ENCODE measurements at places on chromosomes 3 and 15.

DNA sequence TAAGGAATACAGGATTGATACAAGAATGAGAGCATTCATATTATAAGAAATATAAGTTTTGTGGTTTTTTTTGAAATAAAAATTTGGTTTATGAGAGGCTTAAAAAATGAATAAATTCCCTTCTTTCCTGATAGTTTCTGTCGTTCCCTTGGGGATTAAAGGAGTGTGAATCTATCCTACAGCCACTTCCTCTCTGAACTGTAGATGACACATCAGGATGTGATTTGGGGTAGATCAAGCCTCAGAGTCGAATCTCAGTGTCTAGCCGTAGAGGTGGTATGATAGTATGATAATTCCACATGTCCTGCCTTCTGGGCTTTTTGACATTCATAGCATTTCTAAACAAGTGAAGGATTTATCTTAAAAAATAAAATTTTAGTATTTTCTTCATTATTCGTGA is 343.1 kb downstream of the LPP start:
- no peak for DNase-seq

GRCh38 chr15:101351736-101352135 is 56.7 kb upstream of the SNRPA1 start:
- no peak for DNase-seq

- no peak for DNase-seq
These were observed 2.0 kb upstream of the RPUSD2 start for GRCh38 chr15:40567111-40567510.

DNA sequence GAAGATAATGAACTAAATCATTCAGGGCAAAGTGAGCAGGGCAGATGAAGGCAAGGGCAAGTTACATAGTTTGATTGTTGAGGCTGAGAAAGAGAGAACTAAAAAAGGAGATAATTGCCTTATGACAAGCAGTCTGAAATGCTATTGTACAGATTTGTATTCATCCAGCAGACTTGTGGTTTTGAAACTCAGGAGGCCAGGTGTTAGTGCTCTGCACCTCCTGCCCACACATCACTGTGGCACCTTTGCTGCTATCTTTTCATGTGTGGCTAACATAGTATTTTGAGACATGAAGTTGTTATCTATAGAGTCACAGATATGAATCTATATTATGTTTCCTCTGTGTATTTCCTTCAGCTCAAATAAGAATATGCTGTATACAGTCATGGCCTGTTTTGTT is 24.3 kb upstream of the SUCLG2 start:
- DNase-seq = no peak

GRCh38 chr3:107142786-107143575 is 234.3 kb upstream of the CCDC54 start:
- no peak for DNase-seq

- no peak for DNase-seq
These were observed 51.0 kb downstream of the CACNA2D3 start for GRCh38 chr3:54173371-54173770.

DNA sequence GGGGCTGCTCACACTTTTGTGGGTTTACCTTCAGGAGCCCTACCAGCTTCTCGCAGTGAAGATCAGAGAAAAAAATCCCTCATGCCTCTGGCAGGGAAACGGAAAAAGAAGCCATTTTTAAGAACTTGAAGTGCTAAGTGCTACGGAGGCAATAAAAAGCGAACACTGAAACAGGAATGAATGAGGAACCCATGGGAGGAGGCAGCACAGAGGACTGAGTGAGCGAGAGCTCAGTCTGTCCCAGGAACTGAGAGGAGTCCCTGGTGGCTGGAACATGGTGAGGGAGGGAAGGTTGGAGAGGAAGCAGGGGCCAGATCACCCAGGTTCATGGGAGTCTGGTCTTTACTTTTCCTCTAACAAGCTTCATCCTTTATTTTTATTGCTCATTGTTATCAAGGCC is 228.1 kb upstream of the PROK2 start:
- DNase-seq = no peak

- no peak for DNase-seq
These were observed 10.8 kb downstream of the ZWILCH start for GRCh38 chr15:66515901-66516322.

DNA sequence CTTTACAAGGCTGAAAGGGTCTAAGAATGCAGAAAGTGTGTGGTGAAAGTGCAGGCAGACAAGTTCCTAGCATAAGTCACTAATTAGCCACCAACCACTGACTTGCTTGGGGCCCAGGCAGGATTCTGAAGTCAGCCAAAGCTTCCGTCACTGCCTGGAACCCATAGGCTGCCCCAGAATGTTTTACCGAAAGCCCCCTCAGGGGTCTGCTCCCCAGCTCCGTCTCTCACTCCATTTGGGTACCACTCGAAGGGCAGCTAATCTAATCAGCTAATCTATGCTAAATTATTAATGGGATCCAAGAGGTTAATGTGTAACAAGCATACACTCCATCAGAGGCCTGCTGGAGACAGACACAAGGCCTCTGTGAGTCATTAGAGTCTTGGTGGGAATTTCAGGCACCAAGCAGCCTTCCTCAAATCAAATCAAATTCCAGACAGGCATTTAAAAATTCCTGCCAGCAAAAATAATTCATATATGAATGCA is 13.2 kb downstream of the ADAMTS9 start:
- no peak for DNase-seq

GRCh38 chr3:188150982-188151381 is 3.0 kb upstream of the LPP start:
- DNase-seq = no peak

- no peak for DNase-seq
These were observed 199.3 kb upstream of the CMC1 start for GRCh38 chr3:28042095-28042635.

DNA sequence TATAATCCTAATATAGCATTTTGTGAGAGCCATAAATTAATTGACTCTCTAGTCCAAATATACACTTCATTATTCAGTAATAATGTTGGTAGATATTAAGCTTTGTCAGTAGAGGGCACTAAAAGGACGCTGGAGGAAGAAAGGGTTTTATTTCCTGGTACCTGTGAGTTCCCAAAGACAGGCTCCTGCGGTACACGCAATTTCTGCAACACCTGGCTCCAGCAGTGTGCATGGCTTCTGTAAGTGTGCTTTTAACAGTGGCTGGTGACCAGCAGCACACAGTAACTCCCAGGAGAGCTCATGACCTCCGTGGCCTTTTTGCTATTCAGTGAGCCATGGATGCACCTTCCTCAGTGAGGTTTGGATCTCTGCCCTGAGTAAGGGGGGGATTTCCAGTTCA is 338.3 kb upstream of the ZNF385D start:
- DNase-seq = no peak

- DNase-seq = no peak
These were observed 336.1 kb downstream of the MFSD1 start for GRCh38 chr3:159137949-159138348.

DNA sequence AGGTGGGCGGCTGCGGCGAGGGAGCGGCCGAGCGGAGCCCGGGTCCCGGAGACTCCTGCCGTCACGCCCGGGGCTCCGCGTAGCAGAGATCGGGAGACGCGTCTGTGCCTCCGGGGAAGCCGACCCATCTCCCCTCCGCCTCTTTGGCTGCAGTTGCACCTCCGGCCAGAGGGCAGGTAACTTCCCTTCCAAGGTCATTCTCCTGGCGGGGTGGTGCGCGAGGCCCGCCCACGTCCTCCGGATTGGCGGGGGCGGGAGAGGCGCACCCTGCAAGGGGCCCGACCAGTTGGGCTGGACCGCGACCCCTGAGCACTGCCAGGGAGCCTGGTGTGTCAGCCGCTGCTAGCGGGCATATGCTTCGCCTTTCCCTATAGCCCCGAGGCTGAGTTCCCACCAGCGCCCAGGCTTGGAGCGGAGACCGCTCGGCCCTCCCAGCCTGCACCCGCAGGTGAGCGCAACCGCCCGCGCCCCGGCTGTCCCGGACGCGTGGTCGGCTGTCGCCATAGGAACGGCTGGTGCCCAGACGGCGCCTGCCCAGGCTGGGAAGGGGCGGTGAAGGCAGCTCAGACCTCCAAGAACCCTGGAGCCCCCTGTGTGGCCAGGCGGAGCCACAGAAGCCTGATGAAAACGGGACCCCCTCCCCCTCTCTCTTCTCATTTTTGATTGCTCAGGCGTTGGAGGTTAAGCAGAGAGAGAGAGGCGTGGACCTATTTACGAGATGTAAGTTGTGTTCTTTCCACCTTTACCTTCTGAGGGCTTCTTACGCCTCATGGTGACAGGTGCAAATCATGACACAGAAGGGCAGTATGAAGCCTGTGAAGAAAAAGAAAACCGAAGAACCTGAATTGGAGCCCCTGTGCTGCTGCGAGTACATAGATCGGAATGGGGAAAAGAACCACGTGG is 453 bp downstream of the ZDHHC23 start:
- peak; percentile 4 for DNase-seq

DNA sequence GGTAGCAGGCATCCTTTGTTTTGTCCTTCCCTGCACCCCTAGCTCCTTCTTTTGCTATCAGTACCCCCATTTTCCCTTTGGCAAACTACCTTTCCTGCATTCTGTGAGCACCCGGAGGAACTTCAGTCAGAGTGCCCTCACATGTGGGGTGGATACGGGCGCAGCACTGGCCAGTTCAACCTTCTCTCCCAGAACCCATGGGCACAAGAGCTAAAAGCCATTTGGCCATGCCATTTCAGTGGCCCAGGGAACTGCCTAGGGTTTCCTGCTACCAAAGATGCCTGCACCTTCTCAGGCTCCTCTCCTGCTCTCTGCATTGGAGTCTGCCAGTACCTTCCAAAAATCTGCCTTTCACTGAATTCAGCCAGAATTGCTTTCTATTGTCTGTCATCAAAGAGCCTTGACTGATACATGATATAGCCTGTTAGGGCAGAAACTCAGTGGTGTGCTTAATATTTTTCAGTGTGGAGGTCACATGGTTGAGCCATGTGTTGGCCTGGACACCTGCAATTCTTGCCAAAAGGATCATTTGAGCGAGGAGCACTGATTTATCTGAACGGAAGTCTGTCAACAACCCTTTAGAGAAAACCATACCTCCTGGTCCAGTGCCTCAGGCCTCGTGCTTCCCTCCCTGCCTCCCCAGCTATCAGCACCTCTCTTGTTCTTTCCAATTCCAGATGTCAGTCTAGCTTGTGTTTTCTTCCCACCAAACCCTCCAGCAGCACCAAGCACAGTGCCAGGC is 27.0 kb upstream of the HHATL start:
- DNase-seq = no peak

DNA sequence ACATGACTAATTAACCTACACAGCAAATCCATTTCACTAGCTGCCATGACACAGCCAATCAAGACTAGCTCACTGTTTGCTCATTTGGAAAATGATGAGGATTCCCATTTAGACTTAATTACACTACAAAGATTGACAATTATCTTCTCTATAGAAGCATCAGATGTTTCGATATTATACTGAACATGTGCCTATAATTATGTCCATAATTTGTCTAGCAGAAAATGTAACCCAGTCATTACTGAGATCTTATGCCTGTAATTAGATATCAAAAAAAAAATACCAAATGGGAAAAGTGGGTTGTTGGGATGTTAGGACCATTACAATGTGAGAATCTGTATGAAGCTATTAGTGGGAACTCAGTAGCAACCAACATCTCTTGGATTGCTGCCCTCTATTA is 344.2 kb upstream of the MCTP2 start:
- DNase-seq = no peak

DNA sequence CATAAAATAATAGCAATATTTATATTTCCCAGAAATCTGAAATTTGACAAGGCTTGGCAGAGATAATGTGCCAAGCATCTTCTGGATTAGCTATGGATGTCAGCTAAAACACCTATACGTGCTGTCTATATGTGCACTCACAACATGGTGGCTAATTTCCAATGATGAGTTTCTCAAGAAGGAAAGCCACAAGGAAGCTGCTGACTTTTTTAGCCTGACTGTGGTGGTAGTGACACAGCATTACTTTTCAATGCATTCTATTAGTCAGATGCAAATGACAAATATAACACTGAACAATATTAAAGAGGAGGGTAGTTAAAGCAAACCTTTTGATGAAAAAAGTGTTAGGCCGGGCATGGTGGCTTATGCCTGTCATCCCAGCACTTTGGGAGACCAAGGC is 101.7 kb upstream of the CCDC54 start:
- DNase-seq = no peak

DNA sequence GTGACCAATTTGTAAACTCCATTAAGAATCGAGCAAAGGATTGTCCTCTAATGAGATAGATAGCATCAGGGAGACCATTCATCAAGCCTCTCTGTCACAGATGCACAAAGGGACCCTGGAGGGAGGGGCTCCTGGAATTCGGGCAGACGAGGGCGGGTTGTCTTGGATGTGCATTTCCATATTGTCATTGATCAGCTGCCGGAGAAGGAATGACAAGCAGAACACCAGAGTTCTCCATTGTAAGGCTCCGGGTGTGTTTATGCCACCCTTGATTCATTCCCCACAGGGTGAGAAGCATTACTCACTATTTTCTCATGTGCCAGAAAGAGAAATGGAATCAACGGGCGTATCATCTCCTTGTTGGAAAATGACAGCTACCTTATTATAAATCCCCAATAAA is 167.5 kb downstream of the EBLN2 start:
- no peak for DNase-seq

GRCh38 chr15:50735156-50735555 is 30.4 kb downstream of the SPPL2A start:
- no peak for DNase-seq

DNA sequence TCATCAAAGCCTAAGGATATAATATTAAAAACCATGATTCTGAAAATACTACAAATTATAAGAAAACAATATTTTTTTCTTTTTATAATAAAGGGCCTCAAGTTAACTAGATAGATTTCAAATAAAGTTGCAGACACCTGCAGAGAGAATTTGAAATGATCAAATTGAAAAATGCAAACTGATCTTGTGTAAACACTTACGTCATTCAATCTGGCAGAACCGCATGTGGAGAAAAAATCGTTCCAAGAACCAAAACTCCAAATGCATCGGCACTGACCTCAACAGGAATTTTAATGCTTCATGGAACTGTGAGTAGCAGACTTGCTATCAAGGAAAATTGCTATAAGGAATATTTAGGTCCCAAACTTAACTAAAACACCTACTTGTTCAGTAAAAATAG is 17.2 kb downstream of the CPA3 start:
- DNase-seq = no peak

DNA sequence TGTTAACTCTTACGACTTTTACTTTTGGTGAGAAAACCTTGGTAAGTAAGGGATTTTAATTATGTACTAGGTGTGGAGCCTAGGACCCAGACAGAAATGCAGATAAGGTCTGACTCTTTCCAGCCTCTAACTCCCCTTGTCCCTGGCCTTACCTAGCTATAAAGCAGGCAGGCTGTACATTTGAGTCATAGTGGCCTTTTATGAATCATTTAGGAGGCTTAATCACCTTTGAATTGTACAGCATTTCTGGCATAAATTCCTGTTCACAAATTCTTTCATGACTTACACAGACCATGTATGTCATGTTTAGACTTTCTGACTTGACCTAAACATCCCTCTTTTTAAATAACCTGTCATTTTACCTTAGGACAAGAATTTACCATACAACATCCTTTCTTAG is 47.4 kb downstream of the CHCHD4 start:
- no peak for DNase-seq

- DNase-seq = no peak
These were observed 247.9 kb downstream of the ZPLD1 start for GRCh38 chr3:102682741-102683140.

- DNase-seq = no peak
These were observed 3.1 kb downstream of the LMLN start for GRCh38 chr3:197963019-197963637.

GRCh38 chr15:57418635-57419034 is 42.3 kb downstream of the CGNL1 start:
- DNase-seq = no peak

Measured in effector CD4-positive, alpha-beta T cell (primary cell).